ENCODE measurements at places on chromosomes 3 and 15.

DNA sequence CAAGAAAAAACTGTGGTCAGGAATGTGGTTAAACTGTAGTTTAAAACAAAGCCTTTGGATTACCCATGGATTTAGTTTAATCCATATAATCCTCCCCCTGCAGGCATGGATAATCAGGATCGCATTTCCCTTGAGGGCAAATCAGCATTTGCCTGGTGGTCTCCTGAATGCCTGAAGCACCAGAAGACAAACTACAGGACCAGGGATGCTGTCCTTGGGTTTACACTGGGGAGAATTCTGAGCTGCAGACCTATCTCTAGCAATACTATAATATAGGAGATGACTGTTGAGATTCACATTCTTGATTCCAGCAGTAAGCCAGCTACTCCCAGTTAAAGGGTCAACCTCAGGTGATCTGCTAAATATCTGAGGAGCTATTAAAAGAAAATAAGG, 10.6 kb downstream of the PIK3CB start:
- no peak for DNase-seq

GRCh38 chr3:46894256-46894655, 16.7 kb downstream of the PTH1R start:
- DNase-seq: no peak

- DNase-seq: no peak
Observed at GRCh38 chr3:139339219-139339906, 4.5 kb upstream of the MRPS22 start.

DNA sequence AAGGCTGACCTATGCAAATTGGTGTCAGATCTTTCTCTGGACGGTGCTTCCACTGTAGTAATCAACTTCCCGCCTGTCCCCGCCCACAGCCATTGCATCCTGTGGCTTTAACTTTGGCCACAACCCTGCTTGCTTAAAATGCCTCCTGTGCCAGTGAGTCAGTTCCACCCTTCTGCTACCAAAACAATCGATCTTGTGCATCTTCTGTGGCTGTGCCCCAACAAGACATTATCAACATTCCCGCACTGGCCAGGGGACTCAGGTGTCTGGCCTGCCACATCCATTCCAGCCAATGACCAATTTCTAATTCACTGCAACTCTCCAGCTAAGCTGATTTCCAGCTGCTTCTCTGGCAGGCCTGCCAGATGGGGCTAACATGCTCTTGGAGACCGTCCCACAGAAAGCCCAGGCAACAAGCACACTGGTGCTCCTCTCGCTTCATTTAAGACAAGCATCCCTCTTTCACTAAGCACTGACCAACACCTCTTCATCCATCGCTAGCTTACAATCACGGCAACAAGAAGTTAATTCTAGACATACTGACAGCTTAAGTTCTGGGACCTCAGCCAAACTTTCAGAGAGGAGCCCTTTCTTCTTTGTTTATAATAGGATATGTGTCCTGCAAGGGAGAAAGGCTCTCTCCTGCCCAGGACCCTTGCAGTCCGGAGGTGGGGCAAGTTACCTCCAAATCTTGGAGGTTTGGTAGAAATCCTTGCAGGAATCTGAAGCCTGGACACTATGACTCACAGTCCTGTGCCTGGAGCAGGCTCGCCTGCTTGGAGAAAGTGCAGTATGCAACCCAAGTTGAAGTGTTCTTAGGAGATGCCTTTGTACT, 6.7 kb downstream of the CA12 start:
- DNase-seq: no peak

GRCh38 chr3:107524841-107525643, 2.3 kb downstream of the BBX start:
- DNase-seq: peak; percentile 57

DNA sequence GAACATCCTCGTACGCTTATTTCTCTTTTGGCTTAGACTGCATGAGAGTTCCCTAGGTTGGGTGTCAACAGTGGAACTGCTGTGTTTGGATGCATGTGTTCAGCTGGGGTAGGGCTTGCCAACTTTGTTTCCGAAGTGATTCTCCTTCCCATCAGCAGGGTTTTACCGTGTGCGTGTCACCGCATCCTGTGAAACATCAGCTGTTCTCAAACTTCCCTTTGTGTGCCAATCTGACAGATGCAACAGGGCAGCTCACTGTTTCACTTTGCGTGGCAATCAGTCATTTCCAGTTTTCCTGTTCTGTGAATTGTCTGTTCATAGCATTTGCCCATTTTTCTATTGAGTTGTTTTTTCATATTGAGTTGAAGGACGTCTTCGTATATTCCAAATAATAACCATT, 218.8 kb downstream of the VPS13C start:
- no peak for DNase-seq

All from GM10248 (cell line).